ENCODE measurements at places on chromosomes 7 and 10.

DNA sequence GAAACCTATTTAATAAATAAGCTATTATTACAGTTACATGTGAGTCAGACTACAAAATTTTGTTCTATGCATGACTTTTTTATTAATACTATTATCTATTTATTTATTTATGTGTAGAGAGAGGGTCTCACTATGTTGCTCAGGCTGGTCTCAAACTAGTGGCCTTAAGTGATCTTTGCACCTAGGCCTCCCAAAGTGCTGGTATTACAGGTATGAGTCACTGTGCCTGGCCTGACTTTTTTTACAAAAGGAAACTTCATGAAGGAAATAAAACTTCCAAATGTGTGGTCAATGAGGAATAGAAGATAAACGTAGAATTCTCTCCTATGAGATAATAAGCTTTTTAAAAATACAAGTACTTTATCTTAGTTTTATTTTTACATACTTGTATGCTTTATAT lies 19.0 kb downstream of the COL28A1 start:
- no peak for DNase-seq

GRCh38 chr7:157355784-157356511 lies 19.1 kb downstream of the DNAJB6 start:
- DNase-seq = no peak

- DNase-seq = no peak
These were observed 10.7 kb downstream of the CBLL1 start for GRCh38 chr7:107754642-107755041.

GRCh38 chr7:17600340-17600752 lies 301.9 kb downstream of the AHR start:
- peak; percentile 94 for DNase-seq

- DNase-seq = peak; percentile 26
These were observed 1.4 kb upstream of the TSPAN15 start for GRCh38 chr10:69449841-69450240.

DNA sequence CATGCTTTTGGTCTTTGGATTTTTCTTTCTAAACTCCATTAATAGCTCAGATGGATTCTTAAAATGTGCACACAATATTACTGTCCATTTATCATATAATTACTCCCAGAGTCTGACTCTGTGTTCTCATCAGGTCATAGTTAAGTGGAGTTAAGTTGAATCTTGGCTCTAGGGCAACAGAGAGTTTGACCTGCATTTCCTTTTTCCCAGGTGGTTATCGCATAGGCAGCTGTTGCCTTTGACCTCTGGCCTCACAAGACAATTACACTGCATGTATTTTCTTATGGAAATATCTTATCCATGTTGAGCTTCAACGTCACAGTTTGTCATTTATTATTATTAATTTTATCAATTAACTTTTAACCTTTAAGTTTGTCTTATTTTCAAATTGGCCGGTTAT lies 237.5 kb upstream of the HGF start:
- no peak for DNase-seq

GRCh38 chr7:90180011-90180585 lies 25.8 kb downstream of the STEAP1 start:
- peak; percentile 41 for DNase-seq

DNA sequence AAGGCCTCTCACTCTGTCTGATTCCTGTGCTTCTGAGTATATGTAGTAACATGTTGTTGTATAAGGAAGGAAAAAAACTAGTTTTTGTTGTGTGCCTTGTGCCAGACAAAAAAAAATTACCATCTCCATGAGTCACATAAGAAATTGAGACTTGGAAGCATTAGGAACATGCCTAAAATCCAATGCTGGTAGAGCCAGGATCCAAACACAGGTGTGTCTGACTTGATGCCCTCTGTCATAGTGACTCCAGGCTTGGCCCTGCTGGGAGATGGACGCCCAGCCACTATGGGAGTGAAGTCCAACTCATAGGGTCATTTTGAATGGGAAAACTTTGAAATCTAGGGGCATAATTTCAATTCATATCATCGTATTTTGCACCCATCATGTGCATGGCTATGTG lies 38.0 kb downstream of the PYROXD2 start:
- DNase-seq = no peak

GRCh38 chr7:27424749-27425148 lies 182.1 kb downstream of the EVX1 start:
- DNase-seq = no peak

GRCh38 chr10:77006836-77007511 lies 630.6 kb downstream of the KCNMA1 start:
- DNase-seq = no peak

GRCh38 chr7:15197042-15197977 lies 294.8 kb upstream of the DGKB start:
- peak; percentile 22 for DNase-seq

GRCh38 chr7:143283381-143283780 lies 1.4 kb upstream of the TMEM139 start:
- no peak for DNase-seq

DNA sequence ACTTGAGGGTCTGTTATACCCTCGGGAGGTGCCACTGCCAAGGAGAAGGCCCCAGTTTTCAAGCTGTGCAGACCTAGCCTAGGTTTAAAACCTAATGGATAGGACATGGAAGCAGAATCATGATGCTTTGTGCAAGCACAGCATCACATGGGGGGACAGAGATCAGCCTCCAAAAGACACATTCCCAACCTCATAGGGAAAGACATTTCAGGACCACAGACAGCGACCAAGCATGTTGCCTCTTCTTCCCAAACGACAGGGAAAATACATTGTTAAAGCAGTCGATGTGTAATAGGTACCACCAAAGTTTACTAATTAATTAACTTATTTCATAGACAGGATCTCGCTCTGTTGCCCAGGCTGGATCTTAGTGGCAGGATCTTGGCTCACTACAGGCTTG lies 573.9 kb downstream of the TCERG1L start:
- no peak for DNase-seq

DNA sequence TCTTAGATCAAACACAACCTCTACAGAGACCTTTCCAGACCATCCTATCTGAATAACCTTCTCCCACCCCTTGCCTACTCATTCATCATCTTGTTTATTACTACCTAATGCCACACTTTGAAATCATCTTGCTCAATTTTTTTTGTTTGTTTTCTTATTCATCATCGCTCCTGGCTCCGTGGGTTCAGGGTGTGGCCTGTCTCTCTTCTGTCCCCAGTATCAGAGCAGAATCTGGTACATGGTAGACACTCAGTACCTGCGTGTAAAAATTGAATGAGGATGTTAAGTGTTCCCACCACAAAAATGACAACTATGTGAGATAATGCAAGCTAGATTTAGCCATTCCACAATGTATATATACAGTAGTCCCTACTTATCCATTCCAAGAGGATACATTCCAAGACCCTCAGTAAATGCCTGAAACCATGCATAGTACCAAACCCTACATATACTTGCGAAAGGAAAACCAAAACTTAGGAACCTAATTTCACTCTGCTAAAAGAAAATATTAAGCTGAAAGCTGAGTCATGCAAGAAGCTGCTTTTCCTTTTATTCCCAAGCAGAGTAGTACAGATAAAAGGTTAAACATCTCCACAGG lies 72.1 kb upstream of the SEC61G start:
- DNase-seq = peak; percentile 44

- peak; percentile 81 for DNase-seq
These were observed 1.5 kb downstream of the LIPK start for GRCh38 chr10:88707429-88708155.

DNA sequence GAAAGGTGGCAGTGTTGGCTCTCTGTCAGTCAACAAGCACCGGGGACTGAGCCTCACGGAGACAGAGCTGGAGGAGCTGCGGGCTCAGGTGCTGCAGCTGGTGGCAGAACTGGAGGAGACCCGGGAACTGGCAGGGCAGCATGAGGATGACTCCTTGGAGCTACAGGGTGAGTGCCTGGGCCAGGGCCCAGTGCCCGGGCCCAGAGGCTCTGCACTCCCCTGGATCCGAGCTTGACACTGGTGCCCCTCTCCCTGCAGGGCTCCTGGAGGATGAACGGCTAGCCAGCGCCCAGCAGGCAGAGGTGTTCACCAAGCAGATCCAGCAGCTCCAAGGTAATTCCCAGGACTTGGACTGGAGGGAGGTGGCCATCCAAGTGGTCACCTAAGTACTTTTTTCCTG lies 2.7 kb downstream of the CCDC136 start:
- DNase-seq = no peak

- DNase-seq = no peak
These were observed 106.1 kb downstream of the SND1 start for GRCh38 chr7:127758105-127758504.

- DNase-seq = no peak
These were observed 29.4 kb downstream of the SFXN4 start for GRCh38 chr10:119136084-119136483.

Measured in fibroblast of skin of right quadriceps (primary cell).